ENCODE measurements at places on chromosomes 12 and 14. TPM values are rescaled to one million over a fixed set of nuclear protein-coding genes. Genes with fewer than 3 reads are reported as not detected.

GRCh38 chr14:102545461-102546265, 36.1 kb upstream of the ANKRD9 start:
- peak; percentile 54 for DNase-seq

Gene LRRC9
- 0.34 TPM for polyA plus RNA-seq

- no peak for DNase-seq
Measured at GRCh38 chr12:51910691-51911090, 3.4 kb downstream of the ACVRL1 start.

Gene TOMM20L
- 1.8 TPM for polyA plus RNA-seq

Gene FAM181A
- not detected for polyA plus RNA-seq
